CD4-positive, alpha-beta T cell treated with Interleukin-15 for 1 hour (primary cell): ENCODE measurements at places on chromosomes 1 and 21.

- peak; percentile 63 for DNase-seq
These were observed 47.4 kb upstream of the LBR start for GRCh38 chr1:225474986-225475820.

DNA sequence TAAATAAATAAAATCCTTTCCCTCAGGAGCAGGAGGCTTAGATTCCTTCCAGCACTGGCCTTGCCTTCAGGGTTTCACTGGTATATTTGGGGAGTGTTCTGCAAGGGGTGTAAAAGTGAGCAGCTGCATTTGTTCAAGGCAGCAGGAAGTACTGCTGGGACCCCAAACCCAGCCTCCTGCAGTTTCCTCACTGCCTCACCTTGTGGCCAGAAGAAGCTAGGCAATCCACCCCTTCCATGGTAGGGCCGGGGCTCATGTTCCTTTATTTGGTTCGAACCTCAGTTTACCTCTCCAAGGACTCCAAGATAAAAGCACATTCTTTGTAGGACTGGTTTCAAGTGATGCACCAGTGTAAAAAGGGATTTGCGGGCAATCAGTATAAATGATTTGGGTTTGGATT lies 21.0 kb upstream of the CFAP126 start:
- no peak for DNase-seq

- DNase-seq, result no peak
These were observed 1.1 kb downstream of the NR5A2 start for GRCh38 chr1:200028586-200029034.

DNA sequence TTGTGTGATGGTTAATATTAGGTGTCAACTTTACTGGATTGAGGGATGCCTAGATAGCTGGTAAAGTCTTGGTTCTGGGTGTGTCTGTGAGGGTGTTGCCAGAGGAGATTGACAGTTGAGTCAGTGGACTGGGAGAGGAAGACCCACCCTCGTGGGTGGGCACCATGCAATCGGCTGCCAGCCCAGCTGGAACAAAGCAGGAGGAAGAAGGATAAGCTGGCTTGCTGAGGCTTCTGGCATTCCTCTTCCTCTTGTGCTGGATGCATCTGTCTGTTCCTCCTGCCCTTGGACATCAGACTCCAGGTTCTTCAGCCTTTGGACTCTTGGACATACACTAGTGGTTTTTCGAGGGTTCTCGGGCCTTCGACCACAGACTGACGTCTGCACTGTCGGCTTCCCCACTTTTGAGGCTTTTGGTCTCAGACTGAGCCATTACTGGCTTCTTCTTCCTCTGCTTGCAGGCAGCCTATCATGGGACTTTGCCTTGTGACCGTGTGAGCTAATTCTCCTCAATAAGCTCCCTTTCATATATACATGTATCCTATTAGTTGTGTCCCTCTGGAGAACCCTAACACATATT lies 184.3 kb upstream of the LMO4 start:
- DNase-seq, result no peak
